ENCODE measurements at places on chromosomes 1 and 21.
A peak's percentile ranks its signal among the peaks of the same experiment; 100 is the strongest.

- DNase-seq, result no peak
Observed at GRCh38 chr1:107262467-107263286, 121.8 kb downstream of the NTNG1 start.

GRCh38 chr1:3240524-3241235 lies 171.7 kb downstream of the PRDM16 start:
- DNase-seq, result no peak

DNA sequence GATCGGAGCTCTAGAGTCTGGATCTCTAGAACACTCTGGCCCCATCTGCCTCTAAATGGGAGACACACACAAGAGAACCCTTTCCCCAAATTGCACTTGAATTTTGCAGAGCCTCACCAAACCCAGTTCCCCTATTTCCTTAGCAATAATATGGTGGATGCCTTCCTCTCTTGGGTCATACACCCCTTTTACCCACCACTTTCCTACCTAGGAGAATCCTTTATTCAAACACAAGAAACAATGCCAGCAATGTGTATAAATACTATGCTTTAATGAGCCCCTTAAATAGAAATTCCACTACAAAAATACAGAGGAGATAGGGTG lies 760 bp upstream of the SF3B4 start:
- no peak for DNase-seq

DNA sequence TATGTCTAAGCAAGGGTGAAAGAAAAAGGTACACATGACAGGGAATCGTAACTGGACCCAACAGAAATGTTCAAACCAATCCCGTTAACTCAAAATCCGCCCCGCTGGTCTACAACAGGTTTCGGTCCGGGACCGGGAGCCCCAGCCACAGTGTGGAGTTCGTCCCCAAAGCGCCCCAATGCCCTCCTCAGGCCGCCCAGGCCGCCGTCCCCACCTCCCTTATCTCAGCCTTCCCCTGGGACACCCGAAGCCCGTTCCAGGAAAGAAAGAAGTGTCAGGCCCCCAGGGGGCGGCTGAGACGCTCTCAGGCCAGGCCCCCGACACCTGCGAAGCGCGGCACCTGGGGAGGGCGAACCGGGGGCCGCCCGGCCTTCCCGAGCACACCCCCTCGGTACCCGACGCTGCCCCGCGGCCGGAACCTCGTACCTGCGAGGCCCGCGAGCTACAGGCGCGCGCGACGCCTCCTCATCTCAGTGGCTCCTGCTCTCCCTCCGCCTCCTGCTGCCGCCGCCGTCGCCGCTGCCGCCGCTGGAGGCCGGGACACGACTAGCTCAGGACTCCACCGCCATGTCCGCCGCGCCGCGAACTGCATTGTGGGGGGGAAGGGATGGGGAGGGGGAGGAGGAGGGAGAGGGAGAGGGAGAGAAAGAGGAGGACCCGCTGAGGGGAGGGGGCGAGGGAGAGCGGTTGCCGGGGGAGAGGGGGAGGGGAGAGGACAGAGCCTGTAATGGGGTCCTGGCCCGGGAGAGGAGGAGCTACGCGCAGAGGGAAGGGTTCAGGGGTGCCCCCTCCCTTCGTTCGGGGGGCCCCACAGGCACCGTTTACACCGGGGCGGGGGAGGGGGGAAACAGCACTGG lies at the start of gene TUT4:
Gene TUT4 (minus strand): TSS at position 588 of the 857 bp plus-strand sequence. CDS start 26,812 bp downstream, outside the sequence.
- peak; percentile 67 for DNase-seq

- DNase-seq, result no peak
Observed at GRCh38 chr1:17441265-17441992, 2.0 kb upstream of the RCC2 start.

DNA sequence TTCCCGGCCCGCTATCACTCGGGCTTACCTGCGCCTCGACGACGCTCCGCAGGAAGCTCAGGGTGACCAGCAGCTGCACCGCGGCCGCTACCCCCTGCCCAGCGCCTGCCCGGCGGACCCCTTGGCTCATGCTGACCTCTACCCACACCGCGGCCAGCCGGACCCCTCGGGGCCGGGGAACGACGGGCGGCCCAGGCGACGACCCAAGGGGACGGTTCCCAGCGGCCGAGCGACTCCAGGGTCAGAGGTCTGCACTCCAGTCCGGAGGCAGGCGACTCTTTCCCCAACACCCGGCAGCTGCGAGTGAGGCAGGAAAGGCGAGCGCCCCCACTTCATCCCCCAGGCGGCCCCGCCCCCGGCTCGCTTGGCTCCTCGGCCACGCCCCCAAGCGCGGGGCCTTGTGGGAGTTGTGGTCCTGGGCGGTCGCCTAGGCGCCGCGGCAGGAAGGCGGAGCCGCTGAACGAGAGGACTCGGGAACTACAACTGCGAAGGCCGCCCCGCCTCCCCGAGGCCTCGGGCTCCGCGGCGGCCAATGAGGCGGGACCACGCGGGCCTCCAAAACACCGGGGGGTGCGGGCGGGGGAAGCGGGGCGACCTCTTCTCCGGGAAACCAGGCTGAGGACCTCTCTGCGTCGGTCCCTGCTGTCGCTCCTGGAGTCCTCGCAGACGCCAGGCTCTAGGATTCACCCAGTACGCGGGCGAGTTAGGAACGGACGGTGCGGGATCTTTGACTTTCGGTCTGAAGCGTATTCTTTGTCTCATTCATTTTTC lies at the start of gene ERO1B:
Gene ERO1B (minus strand): TSS at position 305 of the 771 bp plus-strand sequence. CDS start 175 bp downstream, at position 130.
- peak; percentile 97 for DNase-seq

DNA sequence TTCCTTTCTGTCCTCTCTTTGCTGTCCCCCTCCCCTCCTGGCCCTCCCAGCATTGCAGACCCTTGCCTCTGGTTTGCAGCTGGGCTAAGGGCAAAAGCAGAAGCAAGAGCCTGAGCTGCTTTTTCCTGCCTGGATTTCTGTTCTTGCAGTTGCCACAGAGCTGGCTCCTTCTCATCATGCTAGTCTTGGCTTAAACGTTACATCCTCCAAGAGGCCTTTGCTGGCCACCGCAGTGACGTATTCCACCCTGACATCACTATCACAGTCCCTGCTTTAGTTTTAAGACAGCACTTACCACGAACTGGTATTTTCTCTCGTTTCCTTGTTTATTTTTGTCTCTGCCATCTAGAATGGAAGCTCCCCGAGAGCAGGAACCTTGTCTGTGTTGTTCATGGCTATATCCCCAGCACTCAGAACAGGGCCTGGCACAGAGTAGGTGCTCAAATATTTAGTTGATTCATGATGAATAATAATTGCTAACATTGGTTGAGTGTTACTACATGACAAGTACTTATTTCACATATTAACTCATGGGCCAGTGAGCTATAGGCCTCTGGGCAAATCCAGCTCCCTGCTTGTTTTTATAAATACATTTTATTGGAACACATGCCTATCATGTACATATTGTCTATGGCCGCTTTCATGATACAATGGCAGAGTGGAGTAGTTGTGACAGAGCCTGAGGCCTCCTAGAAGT lies 13.2 kb upstream of the CSF1 start:
- DNase-seq, result no peak

DNA sequence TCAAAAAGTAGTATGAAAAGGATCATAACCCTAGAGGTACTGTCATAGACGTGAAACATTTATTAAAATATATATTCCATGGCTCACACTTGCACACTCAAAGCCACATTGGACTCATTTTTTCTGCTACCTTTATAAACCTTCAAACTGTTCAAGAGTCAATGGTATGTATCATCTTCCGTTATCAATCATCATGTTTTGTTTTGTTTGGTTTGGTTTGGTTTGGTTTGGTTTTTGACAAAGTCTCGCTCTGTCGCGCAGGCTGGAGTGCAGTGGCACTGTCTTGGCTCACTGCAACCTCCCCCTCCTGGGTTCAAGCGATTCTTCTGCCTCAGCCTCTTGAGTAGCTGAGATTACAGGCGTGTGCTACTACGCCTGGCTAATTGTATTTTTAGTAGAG lies 1.8 kb downstream of the IFNAR2 start:
- no peak for DNase-seq

- no peak for DNase-seq
Observed at GRCh38 chr1:176195547-176195946, 11.5 kb downstream of the COP1 start.

Data from T-helper 17 cell (primary cell).